ENCODE measurements at places on chromosomes 7 and 10.
A peak's percentile ranks its signal among the peaks of the same experiment; 100 is the strongest.

DNA sequence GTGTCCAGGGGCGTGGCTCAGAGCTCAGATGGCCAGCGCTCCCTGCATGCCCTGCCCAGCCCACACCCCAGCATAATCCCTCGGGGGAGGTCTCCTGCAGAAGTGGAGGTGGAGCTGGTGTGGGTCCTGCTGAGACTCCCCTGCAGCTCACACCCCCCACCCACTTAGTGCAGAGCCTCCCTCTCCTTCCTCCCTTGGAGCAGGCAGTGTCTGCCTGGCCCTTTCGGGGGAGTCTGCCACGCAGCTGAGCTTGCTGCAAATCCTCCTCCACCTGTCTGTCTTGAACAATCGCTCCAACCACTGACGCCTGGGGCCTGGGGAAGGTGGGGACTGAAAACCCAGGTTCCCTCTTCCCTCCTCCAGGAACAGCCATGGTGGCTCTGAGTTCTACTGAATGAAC, 219.7 kb upstream of the PPP2R2D start:
- no peak for DNase-seq

DNA sequence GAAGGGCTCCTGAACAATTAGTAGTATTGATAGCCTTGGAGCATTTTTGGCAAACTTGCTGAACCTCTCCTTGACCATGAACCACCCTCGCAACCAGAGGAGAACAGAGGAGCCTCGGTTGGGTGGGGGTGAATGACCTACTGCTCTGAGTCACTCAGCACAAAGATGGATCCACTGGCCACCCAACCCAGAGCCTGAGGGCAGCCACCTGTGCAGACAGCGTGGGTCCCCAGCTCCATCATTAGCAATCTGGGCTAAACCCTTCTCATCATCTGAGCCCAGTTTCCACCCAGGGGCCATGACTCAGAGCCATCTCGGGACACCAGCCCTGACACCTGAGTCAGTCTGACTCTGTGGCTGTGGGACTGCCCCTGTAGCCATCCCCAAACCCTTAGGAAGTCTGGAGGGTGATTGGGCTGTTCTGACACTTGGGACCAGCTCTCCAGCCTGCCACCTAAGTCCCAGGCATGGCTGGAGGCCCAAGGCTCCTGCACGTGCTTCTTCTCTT, 171.8 kb upstream of the GPR26 start:
- no peak for DNase-seq

- no peak for DNase-seq
Measured at GRCh38 chr7:149604521-149604920, 106.9 kb upstream of the ZNF746 start.

- DNase-seq = peak; percentile 1
Measured at GRCh38 chr7:2017914-2018568, 214.7 kb downstream of the MAD1L1 start.

- DNase-seq = no peak
Measured at GRCh38 chr7:98123365-98123696, 16.7 kb downstream of the LMTK2 start.

- no peak for DNase-seq
Measured at GRCh38 chr7:124269774-124270173, 236.9 kb upstream of the TMEM229A start.

DNA sequence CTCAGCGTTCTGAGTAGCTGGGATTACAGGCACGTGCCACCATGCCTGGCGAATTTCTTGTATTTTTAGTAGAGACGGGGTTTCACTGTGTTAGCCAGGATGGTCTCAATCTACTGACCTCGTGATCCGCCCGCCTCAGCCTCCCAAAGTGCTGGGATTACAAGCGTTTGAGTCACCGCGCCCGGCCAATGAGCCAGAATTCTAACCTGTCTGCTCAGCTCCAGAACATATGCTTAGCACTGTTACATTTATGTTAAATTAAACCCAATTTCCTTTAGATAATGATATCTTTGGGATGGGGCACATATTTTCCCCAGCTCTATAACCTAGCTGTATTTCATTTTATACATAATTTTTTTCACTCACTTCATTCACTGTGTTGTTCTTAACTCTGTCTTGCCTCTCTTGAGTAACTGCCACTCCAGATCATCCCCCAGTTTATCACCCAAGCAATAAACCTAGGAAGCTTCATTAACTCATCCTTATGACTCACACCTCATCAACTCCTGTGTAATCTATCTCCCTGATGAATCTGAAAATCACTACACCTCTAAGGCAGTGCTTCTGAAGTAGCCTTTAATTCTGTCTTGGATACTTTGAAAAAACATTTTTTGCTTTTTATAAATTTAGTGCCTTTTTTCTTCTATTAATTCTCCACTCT, 559.7 kb upstream of the ZWINT start:
- DNase-seq = no peak

GRCh38 chr10:69800109-69800508, 1.6 kb upstream of the COL13A1 start:
- DNase-seq = no peak

DNA sequence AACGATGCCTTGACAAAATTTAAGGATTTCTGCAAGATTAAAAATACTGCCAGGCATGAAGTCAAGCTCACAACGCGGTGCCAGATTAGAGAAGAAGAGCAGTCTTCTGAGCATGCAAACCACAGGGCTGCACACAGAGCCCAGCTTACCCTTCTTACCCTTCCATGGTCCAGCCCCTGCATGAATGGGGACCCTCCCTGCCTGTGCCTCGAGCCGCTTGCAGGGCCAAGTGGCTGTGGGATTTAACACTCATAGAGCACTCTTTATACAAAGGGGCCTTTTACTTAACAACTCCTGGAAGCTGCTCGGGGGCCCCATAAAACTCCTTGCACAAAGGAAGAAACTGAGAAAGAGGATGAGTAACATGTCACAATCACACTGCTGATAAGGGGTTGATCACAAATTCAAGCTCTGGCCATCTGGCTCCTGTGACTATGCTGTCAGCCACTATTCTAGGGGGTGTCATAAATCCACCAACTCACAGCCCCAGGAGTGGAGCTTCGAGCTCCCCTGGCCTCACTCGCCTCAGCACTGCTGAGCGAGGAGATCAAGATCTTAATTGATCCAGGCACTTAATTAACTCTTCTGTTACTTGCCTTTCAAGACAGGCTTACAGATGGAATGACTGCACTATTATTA, 514.8 kb downstream of the TNS3 start:
- DNase-seq = no peak

DNA sequence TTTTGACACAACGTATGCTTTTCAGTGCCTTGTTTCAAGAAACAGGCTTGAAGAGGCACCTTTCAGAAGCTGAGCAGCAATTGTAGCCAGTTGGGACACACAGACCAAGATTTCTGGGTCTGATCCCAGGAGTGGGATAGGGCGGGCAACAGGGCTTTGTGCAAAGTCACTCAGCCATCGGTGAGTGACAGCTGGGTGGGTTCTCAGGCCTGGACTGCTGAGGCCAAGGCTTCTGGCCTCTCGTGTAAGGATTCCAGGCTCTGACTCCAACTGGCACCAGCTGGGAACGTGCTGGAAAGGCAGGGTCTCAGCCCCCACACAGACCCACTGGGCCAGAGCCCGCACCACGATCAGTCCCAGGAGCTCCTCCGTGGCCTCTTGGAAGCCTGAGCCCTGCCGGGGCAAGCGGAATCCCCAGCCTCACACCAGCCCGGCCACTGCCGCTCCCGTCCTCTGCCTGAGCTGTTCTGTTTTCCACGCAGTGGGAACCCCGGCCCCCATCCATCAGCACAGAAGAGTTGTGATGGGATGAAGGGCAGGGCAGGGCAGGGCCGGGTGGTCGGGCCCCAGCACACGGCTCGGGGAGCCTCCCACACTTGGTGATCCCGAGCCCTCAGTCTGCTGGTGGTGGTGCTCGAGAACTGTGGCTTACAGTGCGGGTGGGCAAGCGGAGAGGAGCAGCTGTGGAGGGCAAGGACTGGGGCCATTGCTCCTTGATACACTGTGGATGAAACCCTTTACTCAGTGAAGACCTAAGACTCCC, 46.8 kb downstream of the VIPR2 start:
- DNase-seq = no peak

DNA sequence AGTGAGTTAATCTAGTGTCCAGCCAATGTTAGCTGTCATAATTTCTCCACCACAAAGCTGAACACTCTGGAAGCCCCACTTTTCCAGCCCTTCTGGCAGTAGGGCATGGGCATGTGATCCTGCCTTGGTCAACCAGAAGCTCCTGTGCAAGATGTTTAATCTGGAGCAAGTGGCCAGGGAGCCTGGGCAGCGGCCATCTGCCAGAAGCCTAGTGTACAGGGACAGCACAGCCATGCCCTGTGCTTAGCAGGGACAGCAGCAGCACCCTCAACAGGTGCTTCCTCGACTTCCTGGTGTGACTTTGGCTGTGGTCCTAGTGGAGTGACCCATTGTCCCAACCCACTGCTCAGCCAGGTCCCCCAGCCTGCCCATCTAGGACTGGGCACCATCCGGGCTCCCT, 10.3 kb downstream of the RBP3 start:
- no peak for DNase-seq

- DNase-seq = no peak
Measured at GRCh38 chr7:43636093-43636492, 53.2 kb downstream of the STK17A start.

- no peak for DNase-seq
Measured at GRCh38 chr10:132394936-132395703, 1.9 kb upstream of the PWWP2B start.

DNA sequence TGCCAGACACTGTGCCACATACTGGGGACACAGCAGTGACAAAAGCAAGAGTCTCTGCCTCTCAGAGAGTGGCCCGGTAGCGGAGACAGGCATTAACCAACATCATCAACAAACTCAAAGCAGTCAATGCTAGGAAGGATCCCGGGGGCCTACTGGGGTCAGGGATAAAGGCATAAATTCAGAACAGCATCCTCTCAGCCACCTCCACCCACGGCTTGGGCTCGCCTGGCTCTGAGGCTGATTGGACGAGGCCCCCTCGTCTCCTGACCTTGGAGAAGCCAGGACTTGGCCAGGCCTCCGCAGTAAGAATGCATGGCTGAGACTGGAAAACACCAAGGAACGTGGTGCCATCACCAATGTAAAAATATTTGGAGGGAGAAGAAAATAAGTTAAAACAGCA, 102.1 kb downstream of the ARHGAP22 start:
- DNase-seq = no peak

DNA sequence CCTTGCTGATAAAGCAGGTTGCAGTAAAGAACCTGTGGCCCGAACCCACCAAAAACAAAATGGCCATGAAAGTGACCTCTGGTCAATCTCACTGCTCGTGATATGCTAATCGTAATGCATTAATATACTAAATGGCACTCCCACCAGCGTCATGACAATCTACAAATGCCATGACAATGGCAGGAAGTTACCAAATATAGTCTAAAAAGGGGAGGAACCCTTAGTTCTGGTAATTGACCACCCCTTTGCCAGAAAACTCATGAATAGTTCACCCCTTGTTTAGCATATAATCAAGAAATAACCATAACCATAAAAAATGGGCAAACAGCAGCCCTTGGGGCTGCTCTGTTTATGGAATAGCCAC, 1139.4 kb upstream of the LRRN3 start:
- DNase-seq = no peak

GRCh38 chr7:151389096-151389767, 20.6 kb downstream of the WDR86 start:
- DNase-seq = no peak

- peak; percentile 73 for DNase-seq
Measured at GRCh38 chr10:3068201-3068967, 1.0 kb downstream of the PFKP start.

- DNase-seq = no peak
Measured at GRCh38 chr7:42025635-42026375, 211.2 kb downstream of the GLI3 start.

DNA sequence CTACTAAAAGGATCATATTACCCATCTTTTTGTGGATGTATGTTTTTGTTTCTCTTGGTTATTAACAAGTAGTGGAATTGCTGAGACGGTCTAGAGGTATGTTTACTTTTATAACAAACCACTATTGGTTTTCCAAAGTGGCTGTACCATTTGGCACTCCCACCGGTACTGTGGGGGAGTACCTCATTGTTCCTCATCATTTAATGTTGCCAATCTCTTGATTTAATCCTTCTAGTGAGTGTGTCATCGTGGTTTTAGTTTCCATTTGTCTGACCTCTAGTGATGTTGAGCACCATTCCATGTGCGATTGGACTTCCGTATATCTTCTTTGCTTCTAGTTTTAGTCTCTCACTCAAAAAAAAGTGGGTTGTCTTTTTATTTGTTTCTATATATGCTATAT, 50.4 kb downstream of the RBM33 start:
- no peak for DNase-seq

GRCh38 chr7:155893176-155893575, 80.9 kb upstream of the SHH start:
- no peak for DNase-seq

DNA sequence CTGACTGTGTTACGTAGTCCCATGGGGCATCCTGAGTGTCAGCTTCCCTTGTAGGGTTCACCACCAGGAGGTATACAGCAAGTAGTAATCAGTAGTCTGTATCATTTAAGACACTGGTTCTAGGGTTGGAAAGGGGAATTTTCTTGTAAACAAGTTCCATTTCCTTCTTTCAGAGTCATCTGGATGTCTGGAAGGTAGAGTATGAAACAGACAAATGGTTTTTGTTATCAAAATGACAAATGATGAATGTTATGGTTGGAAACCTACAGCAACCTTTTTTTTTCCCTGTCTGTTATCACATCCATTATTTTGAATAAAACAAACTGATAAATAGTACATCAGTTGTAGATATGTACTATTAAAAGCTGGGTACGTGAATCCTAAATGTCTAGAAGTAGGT, 19.1 kb downstream of the SEMA3A start:
- no peak for DNase-seq

DNA sequence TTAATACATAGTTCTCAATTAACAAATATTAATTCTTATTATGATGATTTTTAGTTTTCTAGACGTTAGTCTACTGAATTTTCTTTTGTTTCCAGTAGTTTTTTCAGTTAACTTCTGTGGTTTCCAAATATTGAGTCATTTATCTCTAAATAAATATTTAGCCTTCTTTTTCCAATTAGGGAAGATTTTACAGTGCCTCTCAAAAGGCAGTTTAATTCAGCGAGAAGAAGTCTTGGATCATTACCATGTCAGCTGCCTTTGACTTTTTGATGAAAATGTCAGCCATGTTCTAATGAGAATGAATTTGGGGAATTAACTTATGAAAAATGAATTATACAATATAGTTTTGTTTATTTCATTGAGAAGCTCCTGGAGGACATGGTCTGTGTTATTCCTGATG, 90.0 kb downstream of the CDK14 start:
- DNase-seq = no peak

- no peak for DNase-seq
Measured at GRCh38 chr7:16344927-16345326, 76.4 kb downstream of the CRPPA start.

- DNase-seq = no peak
Measured at GRCh38 chr7:79176859-79177477, 276.5 kb downstream of the MAGI2 start.

Measured in stimulated activated CD4-positive, alpha-beta T cell treated with anti-CD3 and anti-CD28 coated beads, Interleukin-4, amount 100 ng/mL, for 1 hour (primary cell).